Breast epithelium (tissue), 4 donors: ENCODE measurements at places on chromosomes 16 and 17. TPM values are rescaled to one million over a fixed set of nuclear protein-coding genes. Genes with fewer than 3 reads are reported as not detected.

- no peaks in the 10 kb centered on the region for H3K4me1 ChIP-seq
- H3K27ac ChIP-seq = no peak overlapping the region
- DNase-seq = no peak
Measured at GRCh38 chr17:82400830-82401229, 17.3 kb upstream of the HEXD start.

GRCh38 chr17:17725752-17726457 is 44.6 kb downstream of the RAI1 start:
- H3K36me3 ChIP-seq = no peaks in the 10 kb centered on the region
- H3K27ac ChIP-seq = peak overlapping the region; percentile 41
- no peak for DNase-seq

DNA sequence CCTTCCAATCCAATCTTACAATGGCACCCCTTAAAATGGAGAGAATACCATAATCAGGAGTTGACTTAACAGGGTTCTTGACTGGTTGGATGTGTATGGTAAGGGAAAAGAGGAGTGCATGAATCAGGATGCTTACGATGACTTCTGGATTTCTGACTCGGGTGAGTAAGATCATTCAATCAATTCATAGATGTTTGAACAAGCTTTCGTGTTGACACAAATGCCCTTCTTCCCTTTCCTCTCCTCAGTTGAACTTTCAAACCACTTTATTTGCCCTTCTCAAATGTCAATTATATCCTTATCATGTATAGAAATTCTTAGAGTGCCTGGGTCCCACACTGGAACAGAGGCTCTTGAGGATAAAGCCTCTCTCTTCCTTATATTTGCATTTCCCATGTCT is 25.9 kb downstream of the ABCC12 start:
- DNase-seq = no peak
- H3K27me3 ChIP-seq = no peaks in the 10 kb centered on the region
- no peak overlapping the region for H3K27ac ChIP-seq
- no peak overlapping the region for H3K4me3 ChIP-seq
- no peaks in the 10 kb centered on the region for H3K36me3 ChIP-seq

The FBXW10 gene
- total RNA-seq = 0.15 TPM

- no peak overlapping the region for H3K4me3 ChIP-seq
- no peak for DNase-seq
- no peaks in the 10 kb centered on the region for H3K4me1 ChIP-seq
- no peaks in the 10 kb centered on the region for H3K27me3 ChIP-seq
Measured at GRCh38 chr16:58709333-58709732, 24.8 kb upstream of the SLC38A7 start.

DNA sequence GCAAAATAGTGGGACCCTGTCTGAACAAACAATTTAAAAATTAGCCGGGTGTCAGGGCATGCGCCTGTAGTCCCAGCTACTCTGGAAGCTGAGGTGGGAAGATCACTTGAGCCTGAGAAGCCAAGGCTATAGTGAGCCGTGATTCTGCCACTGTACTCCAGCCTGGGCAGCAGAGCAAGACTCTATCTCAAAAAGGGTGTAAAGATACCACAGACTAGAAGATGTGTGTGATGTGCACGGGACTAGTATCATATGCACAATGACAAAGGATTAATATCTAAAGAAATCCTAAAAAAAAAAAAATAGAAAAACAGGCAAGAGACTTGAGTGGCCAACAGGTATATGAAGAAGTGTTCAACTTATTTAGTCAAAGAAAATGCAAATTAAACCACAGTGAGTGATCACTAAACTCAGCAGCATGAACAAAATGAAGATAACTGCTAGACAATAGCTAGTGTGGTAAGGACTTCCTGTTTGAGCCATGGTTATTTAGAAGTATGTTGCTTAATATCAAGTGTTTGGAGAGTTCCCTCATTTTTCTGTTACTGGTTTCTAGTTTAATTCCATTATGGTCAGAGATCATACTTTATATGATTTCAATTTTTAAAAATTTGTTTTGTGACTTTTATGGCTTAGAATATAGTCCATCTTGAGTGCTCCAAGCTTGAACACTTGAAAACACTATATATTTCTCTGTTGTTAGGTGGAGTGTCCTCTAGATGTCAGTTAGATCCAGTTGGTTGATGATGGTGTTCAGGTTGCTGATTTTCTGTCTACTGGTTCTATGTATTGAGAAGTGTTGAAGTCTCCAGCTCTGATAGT is 14.7 kb upstream of the SLX4 start:
- no peak for DNase-seq
- no peak overlapping the region for H3K4me3 ChIP-seq

- H3K4me1 ChIP-seq = no peaks in the 10 kb centered on the region
- H3K27ac ChIP-seq = no peak overlapping the region
- no peak for DNase-seq
- no peaks in the 10 kb centered on the region for H3K27me3 ChIP-seq
- peaks cover 6% of the 10 kb centered on the region for H3K36me3 ChIP-seq
Measured at GRCh38 chr16:30728899-30729672, 19.1 kb upstream of the PHKG2 start.

DNA sequence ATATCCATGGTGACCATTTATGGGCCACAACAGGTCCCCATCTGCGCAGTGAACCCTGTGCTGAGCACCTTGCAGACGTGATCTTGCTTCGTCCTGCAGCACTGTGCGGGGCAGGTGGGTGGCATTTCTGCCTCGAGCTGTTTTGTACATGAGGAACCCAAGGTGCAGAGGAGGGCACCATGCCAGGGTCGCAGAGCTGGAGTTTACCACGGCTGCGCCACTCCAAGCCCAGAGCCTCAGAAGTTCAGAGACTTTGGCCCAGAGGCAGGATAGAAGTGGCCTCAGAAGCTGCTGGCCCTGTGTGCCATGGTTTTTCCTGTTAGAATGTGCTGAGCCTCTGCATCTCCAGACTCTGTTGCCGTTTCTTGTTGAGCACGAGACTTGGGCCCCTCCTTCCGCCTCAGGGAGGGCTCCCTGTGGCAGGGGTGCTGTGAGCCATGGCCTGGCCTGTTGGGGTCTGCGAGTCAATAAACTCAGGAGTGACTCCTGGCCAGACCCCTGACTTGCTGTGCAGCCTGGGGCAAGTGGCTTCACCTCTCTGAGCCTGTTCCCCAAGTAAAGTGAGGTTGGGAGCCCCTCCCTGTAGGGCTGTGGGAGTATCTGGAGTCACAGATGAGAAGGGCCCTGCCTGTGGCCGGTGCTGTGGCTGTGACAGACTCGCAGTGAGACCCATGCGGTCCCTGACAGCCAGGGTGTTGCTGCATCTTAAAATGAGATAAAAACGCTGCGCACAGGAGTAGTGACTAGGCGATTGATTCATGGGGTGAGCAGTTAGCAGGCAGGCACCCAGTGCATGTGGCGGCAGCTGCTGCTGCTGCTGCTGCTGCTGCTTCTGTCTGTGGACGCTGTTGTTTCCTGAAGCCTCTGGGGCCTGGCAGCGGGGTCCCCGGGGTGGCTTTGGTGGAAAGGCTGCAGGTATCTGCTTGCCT is 11.8 kb downstream of the MAP2K3 start:
- H3K27ac ChIP-seq = peak overlapping the region; percentile 20
- H3K27me3 ChIP-seq = no peaks in the 10 kb centered on the region
- no peaks in the 10 kb centered on the region for H3K36me3 ChIP-seq

The TPSB2 gene
- total RNA-seq = 5.6 TPM

The CBLN1 gene
- total RNA-seq = 0.64 TPM

DNA sequence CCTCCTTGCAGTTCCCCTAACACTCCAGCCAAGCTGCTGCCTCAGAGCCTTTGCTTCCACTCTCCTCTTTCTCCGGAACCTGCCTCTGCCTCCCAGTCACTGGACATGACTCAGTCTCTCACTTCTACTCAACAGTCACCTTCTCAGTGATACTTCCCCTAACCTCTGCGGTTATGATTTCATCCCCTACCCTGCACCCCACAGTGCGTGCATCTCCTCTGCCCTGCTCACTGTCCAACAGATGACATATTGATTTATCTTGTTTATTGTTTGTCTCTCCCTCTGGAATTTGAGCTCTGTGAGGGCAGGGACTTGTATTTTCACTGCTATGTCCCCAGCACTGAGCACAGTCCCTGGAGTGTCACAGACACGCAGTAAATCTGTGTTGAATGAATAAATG is 100.7 kb downstream of the CYLD start:
- no peak overlapping the region for H3K4me3 ChIP-seq
- H3K36me3 ChIP-seq = no peaks in the 10 kb centered on the region
- no peaks in the 10 kb centered on the region for H3K4me1 ChIP-seq
- no peak for DNase-seq
- no peaks in the 10 kb centered on the region for H3K27me3 ChIP-seq

The TBC1D3I gene
- 0.64 TPM for total RNA-seq

The CHD9NB gene
- total RNA-seq = 16.4 TPM

The HOXB3 gene
- 14.4 TPM for total RNA-seq

The KRT20 gene
- total RNA-seq = not detected

DNA sequence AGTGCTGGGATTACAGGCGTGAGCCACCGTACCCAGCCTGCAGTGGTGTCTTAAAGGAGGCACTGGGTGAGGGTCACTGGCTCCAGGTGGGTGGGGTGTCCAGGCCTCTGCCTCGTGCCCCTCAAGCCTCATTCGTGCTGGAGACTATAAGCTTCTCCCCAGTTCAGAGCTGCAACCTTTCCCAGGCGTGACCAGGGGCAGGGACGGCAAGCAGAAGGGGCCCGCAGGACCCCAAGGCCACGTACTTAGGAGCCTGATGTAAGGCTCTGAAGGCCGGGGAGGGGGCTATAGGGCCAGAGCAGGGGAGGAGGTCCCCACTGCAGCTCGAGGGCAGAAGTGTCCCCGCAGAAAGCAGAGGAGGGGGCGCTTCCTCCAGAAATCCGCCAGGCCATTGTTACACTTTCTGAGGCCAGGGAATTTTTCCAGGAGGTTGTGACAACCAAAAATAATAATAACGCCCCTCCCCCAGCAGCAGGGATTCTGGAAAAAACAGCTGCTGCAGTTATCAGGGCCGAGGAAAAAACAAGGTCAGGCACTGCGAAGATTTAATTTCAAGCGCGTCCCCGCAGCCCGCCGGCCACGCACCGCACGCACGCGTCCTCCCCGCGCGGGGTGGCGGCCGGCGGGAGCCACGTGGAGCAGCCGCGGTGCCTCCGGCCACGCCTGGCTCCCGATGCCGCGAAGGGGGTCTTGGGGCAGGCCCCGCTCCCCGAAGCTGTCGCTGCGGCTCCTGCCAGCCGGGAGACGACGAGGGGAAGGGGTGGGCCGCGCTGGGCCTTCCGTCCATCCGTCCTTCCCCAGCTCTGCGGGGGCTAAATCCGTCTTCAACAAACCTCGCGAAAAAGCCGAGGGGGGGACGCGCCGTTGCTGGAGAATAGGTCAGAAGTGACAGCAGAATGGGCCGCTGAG is 45.8 kb upstream of the SLC38A10 start:
- peaks cover 25% of the 10 kb centered on the region for H3K4me1 ChIP-seq
- no peaks in the 10 kb centered on the region for H3K36me3 ChIP-seq
- peak overlapping the region; percentile 81 for H3K4me3 ChIP-seq
- H3K27me3 ChIP-seq = no peaks in the 10 kb centered on the region

The APOBR gene
- total RNA-seq = 0.66 TPM

The GPR142 gene
- not detected for total RNA-seq

The CLEC10A gene
- 2.9 TPM for total RNA-seq

- no peaks in the 10 kb centered on the region for H3K4me1 ChIP-seq
- H3K27ac ChIP-seq = peak within 1 kb of the TSS; percentile 94
- no peaks in the 10 kb centered on the region for H3K27me3 ChIP-seq
- H3K4me3 ChIP-seq = peak within 1 kb of the TSS; percentile 73
- no peak for DNase-seq
Measured at GRCh38 chr17:32927724-32928585, at the start of gene TMEM98. TSS of gene TMEM98 (plus strand) at chr17:32928153. CDS start at chr17:32931529, 3,376 bp downstream.

DNA sequence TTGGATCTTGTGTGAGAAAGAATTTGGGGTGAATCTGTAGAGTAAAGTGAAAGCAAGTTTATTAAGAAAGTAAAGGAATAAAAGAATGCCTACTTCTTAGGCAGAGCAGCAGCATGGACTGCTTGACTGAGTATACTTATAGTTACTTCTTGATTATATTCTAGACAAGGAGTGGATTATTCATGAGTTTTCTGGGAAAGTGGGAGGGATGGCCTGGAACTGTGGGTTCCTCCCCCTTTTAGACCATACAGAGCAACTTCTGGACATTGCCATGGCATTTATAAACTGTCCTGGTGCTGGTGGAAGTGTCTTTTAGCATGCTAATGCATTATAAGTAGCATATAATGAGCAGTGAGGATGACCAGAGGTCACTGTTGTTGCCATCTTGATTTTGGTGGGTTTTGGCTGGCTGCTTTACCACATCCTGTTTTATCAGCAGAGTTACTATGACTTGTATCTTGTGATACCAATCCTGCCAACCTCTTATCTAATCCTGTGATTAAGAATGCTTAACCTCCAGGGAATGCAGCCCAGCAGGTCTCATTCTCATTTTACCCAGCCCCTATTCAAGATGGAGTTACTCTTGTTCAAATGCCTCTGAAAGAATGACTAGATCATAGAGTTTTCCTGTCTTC is 58.7 kb downstream of the HSD17B2 start:
- H3K27me3 ChIP-seq = no peaks in the 10 kb centered on the region
- H3K4me1 ChIP-seq = no peaks in the 10 kb centered on the region
- H3K4me3 ChIP-seq = no peak overlapping the region
- no peaks in the 10 kb centered on the region for H3K36me3 ChIP-seq

The UTS2R gene
- 0.33 TPM for total RNA-seq

GRCh38 chr16:68436581-68436980 is 11.7 kb downstream of the SMPD3 start:
- no peaks in the 10 kb centered on the region for H3K4me1 ChIP-seq
- H3K27ac ChIP-seq = no peak overlapping the region
- no peak for DNase-seq
- no peaks in the 10 kb centered on the region for H3K36me3 ChIP-seq
- H3K4me3 ChIP-seq = no peak overlapping the region

DNA sequence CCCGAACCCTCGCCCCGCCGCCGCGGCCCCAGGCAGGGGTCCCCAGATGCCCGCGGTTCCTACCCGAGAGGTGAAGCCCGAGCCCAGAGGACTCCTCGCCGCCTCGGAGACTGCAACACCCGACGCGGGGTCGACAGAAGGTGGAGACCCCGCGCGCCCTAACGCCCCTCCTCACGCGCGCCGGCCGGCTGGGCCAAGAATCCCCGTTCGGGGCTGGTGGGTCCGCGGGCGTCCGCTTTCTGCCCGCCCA is 515 bp downstream of the SUMO2 start:
- H3K27me3 ChIP-seq = no peaks in the 10 kb centered on the region
- H3K36me3 ChIP-seq = no peaks in the 10 kb centered on the region
- peak overlapping the region; percentile 99 for H3K27ac ChIP-seq
- peak overlapping the region; percentile 79 for H3K4me3 ChIP-seq
- no peak for DNase-seq

DNA sequence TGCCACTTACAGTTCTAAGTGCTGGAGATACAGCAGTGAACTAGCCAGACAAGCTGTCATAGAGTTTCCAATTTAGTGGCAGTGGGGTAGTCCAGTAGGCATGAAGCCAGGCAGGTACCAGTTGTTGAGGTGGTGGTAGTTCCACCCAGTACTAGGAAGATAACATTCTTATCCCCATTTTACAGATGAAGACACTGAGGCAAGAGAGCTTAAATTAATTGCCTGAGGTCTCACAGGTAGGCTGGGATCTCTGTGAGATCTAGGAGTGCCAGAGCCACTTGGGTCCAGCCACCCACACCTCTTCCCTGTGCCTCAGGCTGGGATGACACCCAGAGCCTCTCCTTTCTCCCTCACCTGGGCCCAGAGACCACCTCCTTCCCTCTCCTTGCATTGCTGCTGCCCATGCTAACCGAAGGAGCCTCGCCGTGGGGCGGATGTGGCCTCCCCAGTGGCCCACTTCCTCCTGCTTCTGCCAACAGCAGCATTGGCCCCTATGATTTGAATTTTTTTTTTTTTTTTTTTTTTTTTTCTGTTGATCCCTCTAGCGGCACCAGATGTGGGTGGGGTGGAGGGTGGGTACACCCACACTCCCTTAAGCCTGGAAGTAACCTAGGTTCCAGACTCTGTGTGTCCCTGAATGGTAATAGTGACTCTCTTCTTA is 114.0 kb downstream of the PRKCB start:
- H3K4me3 ChIP-seq = no peak overlapping the region
- no peaks in the 10 kb centered on the region for H3K36me3 ChIP-seq
- no peak overlapping the region for H3K27ac ChIP-seq
- DNase-seq = no peak
- H3K4me1 ChIP-seq = no peaks in the 10 kb centered on the region

The MYCBPAP gene
- 0.66 TPM for total RNA-seq
